ENCODE measurements at places on chromosomes 13 and 19. TPM values are rescaled to one million over a fixed set of nuclear protein-coding genes. Genes with fewer than 3 reads are reported as not detected.

GRCh38 chr13:73300718-73301425 lies 242.1 kb downstream of the KLF5 start:
- DNase-seq, result no peak

DNA sequence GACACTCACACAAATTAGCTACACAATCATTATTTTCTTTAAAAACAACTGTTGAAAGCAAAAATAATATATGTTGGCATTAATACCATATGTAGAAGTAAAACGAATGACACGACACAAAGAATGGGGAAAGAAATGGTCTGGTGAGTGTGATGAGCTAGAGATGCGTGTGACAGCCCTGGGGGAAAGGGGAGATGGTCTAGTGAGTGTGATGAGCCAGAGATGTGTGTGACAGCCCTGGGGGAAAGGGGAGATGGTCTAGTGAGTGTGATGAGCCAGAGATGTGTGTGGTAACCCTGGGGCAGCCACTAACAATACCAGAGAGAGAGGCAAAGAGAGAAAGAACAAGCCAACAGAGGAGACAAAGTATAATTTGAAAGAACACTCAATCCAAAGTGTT lies 22.3 kb upstream of the LAMP1 start:
- no peak for DNase-seq

GRCh38 chr13:106867249-106867648 lies 299.3 kb upstream of the ARGLU1 start:
- DNase-seq, result no peak

GRCh38 chr19:16225279-16226183 lies 27.8 kb downstream of the AP1M1 start:
- no peak for DNase-seq

DNA sequence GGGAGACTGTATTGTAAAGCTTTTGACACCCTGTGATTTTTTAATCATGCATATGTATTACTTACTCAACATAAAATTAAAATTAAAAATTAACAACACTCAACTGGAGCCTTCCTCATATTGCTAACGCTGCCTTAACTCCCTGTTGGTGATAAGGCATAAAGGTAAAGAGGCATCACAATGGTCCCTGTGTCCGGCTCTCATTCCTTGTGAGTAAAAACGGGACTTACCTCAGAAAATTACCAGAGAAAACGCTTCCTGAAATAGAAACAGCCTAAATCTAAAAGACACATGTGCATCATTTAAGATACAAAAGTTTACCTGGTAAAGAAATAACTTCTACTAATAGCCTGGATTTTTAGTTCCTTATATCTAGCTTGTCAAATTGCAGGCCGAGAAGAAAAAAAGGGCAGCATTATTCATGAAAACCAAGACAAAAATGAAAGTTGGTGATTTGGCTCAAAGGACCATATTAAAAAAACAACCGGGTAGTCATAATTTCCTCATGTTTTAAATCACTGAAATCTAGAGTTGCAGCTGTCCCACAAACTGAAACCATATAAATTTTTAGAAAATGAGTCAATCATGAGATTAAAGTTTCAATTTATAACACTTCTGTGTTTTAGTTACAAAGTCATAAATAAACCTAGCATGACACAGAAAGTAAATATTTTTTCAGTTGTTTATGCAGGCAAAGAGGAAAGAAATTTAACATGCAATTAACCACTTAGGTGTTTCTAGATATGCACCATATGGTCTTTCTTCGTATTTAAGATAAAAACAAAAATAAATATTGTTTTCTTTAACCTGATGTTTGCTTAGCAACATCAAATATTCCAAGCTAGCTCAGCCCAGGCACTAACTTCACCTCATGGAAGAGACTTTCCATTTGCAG lies 94.7 kb downstream of the MIPEP start:
- DNase-seq, result peak; percentile 64

- no peak for DNase-seq
Observed at GRCh38 chr19:38848299-38849146, 1.3 kb downstream of the HNRNPL start.

- no peak for DNase-seq
Observed at GRCh38 chr13:55572862-55573261, 1567.9 kb upstream of the PRR20A start.

DNA sequence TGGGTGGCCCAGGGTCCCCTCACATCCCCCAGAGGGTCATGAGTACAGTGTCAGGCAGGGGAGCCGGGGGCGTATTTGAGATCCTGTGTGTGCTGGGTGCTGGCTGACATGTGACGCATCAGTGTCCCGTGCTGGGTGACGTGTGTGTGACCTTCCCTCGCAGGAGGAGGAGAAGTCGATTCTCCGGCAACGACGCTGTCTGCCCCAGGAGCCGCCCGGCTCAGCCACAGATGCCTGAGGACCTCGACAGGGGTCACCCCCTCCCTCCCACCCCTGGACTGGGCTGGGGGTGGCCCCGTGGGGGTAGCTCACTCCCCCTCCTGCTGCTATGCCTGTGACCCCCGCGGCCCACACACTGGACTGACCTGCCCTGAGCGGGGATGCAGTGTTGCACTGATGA lies 25.8 kb downstream of the PNPLA6 start:
- DNase-seq, result no peak

DNA sequence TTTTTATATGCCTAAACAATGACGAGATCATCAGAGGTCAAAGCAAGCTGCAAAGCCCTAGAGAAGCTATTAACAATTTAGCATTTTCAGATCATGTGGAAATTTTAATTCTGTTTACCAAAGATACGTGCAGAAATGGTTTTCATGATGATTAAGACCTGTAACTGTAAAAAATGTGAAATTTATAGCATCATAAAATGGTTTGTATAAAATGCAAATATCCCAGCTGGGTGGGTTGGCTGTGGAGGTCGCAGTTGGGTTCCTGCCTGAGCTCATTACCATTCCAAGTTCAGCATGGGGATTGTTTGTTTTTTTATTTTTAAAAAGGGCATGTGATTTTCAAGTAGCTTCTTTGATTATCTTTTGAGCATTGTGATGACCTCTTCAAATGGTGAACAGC lies 47.9 kb upstream of the SIAH3 start:
- DNase-seq, result no peak

- peak; percentile 92 for DNase-seq
Observed at GRCh38 chr19:42270346-42271044, 1.4 kb downstream of the CIC start.

- DNase-seq, result peak; percentile 90
Observed at GRCh38 chr13:95485518-95486144, 66.9 kb upstream of the CLDN10 start.

DNA sequence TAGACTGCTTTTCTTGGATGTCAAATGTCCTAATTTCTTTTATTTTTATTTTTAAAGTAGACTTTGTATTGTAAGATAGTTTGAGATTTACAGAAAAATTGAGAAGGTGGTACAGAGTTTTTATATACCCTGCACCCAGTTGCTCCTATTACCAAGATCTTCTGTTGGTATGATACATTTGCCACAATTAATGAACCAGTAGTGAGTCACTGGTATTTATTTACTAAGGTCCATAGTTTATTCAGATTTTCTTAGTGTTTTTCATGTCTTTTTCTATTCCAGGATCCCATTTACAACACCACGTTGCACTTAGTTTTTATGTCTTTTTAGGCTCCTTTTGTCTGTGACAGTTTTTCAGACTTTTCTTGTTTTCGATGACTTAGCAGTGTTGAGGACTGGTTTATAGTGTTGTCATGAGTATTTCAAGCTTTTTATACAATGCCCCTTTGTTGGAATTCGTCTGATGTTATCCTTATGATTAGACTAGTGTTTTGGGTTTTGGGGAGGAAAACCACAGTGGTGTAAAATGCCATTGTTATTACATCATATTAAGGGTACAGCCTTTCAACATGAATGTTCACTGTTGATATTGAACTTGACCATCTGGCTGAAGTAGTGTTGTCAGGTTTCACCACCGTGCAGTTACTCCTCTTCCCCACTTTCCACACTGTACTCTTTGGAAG lies 35.9 kb downstream of the COG3 start:
- peak; percentile 71 for DNase-seq

The NCAN gene
- total RNA-seq, result not detected

The GNG8 gene
- not detected for total RNA-seq

The ZNF560 gene
- 0.38 TPM for total RNA-seq

The HIPK4 gene
- total RNA-seq, result not detected
